ENCODE measurements at places on chromosomes 1 and 21. TPM values are rescaled to one million over a fixed set of nuclear protein-coding genes. Genes with fewer than 3 reads are reported as not detected.

Gene TMEM183A
- 64.0 TPM for total RNA-seq

Gene TMEM54
- total RNA-seq: 47.4 TPM

Gene CRYAA
- not detected for total RNA-seq

Gene GALE
- 144 TPM for total RNA-seq

Gene ELF3
- not detected for total RNA-seq

Gene KIF14
- 17.3 TPM for total RNA-seq

Gene AMIGO1
- total RNA-seq: 2.0 TPM

Gene C1orf122
- total RNA-seq: 70.7 TPM

Gene TRIM67
- not detected for total RNA-seq

Gene DTL
- total RNA-seq: 66.3 TPM

Gene BNIPL
- total RNA-seq: not detected

Gene TADA1
- 13.6 TPM for total RNA-seq
